Sigmoid colon (tissue), 7 donors: ENCODE measurements at places on chromosomes 7 and 10. TPM values are rescaled to one million over a fixed set of nuclear protein-coding genes. Genes with fewer than 3 reads are reported as not detected.

RELN gene
- 7.5 TPM for total RNA-seq

DNA sequence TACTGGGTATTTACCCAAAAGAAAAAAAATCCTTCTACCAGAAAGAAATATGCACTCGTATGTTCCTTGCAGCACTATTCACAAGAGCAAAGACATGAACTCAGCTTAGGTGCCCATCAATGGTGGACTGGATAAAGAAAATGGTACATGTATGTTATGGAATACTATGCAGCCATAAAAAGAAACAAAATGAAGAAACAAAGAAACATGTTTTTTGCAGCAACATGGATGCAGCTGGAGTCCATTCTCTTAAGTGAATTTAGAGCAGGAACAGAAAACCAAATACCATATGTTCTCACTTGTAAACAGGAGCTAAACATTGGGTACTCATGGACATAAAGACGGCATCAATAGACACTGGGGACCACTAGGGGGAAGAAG, 5.5 kb upstream of the GNB2 start:
- no peak for DNase-seq

DNA sequence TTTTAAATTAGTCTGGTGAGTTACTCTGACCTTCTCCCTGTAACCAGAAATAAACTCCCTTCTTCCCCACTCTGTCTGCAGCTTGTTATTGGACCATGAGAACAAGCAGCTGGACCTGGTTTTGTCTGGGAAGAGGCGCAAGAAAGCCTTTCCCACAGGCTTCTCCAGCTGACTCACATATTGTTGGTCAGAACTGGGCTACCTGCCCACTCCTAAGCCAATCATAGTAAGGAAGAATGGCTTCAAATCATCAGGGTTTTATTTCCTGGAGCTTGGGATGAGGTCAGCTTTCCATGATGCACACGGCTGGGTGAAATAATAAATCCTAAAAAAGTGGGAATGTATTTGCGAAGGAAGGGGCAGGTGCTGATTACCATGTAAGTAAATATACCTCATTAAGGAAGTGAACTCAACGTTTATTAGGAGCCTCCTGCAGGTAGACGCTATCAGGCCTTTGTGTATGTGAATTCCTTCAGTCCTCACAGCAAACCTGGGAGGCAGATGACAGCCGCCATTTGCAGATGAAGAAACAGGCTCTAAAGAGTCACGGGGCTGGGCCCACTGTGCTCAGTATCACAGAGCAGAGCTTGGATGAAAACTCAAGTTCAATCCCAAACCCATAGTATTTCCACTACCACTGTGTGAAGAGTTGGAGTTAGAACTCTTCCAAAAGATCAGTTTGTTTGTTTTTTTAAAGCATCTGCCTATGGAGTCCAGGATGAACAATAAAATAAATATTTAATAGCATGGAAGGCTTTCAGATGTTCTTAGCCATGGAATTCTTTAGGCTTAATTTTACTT, 32.8 kb downstream of the IL15RA start:
- DNase-seq: peak; percentile 97

GRCh38 chr7:114988755-114989375, 67.0 kb downstream of the MDFIC start:
- DNase-seq: peak; percentile 53

- no peak for DNase-seq
Observed at GRCh38 chr10:89563861-89564478, 28.6 kb upstream of the SLC16A12 start.

- no peak for DNase-seq
Observed at GRCh38 chr10:92208157-92208720, 82.6 kb downstream of the CPEB3 start.

- no peak for DNase-seq
Observed at GRCh38 chr10:115665549-115665948, 572.4 kb downstream of the ATRNL1 start.

- DNase-seq: no peak
Observed at GRCh38 chr7:70303780-70304179, 705.5 kb downstream of the AUTS2 start.

DNA sequence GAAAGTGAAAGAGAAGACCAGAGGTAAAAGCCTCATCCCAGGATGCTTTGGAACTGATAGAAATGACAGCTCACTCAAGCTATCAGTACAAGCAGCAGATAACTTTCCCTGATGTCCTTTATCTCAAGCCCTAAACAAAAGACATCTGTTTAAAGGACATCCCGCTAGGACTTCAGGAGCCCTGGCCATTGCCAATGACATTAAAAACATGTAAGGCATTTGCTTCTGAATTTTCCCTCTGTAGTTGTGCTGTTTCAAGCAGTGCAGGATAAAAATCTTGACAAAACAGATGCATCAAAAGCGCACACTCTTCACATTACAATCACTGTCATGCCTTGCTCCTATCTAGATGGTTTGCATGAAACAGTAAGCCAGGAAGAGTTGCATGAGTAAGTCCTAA, 159.8 kb downstream of the AOAH start:
- no peak for DNase-seq

- DNase-seq: no peak
Observed at GRCh38 chr7:117008886-117009531, 55.7 kb downstream of the ST7 start.

A1CF gene
- not detected for total RNA-seq

- no peak for DNase-seq
Observed at GRCh38 chr7:120960714-120961113, 10.1 kb downstream of the ING3 start.

GRCh38 chr7:116630357-116630756, 41.6 kb upstream of the MET start:
- DNase-seq: no peak

LIMK1 gene
- 4.6 TPM for total RNA-seq
